WTC11 (cell line): ENCODE measurements at places on chromosomes 7 and 10. TPM values are rescaled to one million over a fixed set of nuclear protein-coding genes. Genes with fewer than 3 reads are reported as not detected.

The NSUN5 gene
- 57.0 to 62.2 TPM (median 62.2 TPM) in 3 replicates for total RNA-seq

- DNase-seq: no peak
These were observed 25.7 kb upstream of the TRIM56 start for GRCh38 chr7:101059620-101059942.

- no peak for DNase-seq
These were observed 30.5 kb upstream of the SRGN start for GRCh38 chr10:69057261-69057950.

DNA sequence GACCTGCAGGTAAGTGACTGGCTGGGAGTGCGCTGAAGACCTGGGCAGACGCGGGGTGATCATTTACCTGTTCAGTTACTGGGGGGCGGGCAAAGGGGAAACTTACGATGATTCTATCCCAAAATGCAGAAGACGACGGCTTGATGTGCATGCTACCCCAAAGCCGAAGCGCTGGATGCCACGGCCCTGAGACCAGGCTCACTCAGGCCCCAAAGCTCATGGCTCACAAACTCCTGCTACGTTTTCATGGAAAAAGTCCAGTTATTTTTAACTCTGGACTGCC, 200.6 kb downstream of the DIP2C start:
- DNase-seq: no peak

GRCh38 chr7:34902182-34902581, 135.1 kb downstream of the DPY19L1 start:
- no peak for DNase-seq

DNA sequence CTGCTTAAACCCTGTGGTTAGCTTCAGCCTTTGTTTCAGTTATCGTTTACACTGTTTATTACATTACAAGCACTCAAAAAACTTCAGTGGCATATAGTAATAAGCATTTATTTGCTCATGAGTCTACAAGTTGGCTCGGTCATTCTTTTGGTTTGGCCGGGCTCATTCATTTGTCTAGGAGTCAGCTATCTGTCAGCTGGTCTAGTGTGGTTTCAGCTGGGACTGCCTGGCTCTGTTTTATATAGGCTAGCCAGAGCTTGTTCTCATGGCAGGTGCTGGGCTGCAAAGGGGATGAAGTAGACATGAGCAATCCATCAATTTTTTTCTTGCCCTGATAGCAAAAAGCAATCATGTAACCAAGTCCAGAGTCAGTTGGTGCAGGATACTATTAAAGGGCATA, 103.6 kb downstream of the MKLN1 start:
- DNase-seq: no peak

DNA sequence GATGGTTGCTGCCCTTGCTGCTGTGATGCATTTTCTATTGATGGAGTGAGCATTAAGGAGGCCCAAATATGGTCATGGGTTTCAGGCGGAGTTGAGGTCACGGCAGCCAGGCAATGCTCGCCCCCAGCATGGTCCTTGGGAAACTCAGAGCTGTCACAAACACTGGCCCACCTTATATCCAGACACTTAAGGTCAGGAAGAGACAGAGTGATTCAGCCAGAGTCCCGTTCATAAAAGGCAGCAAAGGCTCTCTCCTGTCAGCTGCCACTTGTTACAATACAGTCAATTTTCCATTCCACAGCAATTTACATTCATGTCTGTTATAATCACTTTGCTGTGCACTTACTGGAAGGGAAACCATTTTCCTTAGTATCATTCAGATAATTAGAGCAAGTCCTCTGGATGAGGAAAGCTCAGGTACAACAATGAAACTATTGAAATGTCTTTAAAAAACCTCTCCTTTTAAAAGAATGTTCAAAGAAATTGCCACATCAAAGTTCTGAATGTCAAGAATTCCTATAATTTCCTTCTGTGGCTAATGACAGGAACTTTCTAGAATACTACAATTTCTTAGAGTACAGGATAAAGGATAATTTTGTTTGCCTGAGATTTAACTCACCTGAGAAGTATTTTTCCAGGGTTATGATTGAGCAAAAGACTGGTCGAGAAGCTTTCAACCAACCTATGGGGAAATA, 14.8 kb upstream of the ANKRD1 start:
- no peak for DNase-seq

- no peak for DNase-seq
These were observed 154.0 kb upstream of the AOAH start for GRCh38 chr7:36878288-36878687.

- no peak for DNase-seq
These were observed 10.2 kb upstream of the IL2RA start for GRCh38 chr10:6072215-6072934.

- no peak for DNase-seq
These were observed 169.9 kb downstream of the RNF133 start for GRCh38 chr7:122528879-122529481.

DNA sequence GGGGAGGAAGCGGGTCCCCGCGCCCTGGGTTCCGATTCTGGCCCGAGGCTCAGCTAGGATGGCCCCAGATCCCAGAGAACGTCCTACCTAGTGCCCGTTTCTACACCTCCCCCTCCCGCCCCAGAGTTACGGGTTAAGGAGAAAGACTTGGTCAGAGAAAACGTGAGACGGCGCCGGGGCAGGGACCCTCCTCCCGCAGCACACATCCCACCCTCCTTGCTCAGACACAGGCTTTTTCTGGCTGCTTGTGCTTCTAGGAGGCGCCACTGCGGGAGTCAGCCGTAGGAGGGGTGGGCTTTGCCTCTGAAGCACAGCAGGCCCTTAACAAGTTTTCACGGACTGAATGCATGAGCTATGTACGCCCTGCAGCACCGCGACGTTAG, 104.9 kb upstream of the LEP start:
- DNase-seq: peak; percentile 57
